ENCODE measurements at places on chromosomes 5 and 9. TPM values are rescaled to one million over a fixed set of nuclear protein-coding genes. Genes with fewer than 3 reads are reported as not detected.

Gene CAMK4
- 0.36 TPM for total RNA-seq

Gene QRFP
- not detected for total RNA-seq

Gene RNF180
- 12.9 TPM for total RNA-seq

Gene WHRN
- total RNA-seq, result 0.80 TPM

Gene PITX1
- total RNA-seq, result not detected

Gene GCNT4
- 0.27 TPM for total RNA-seq

Gene ZNF618
- 1.9 TPM for total RNA-seq

Gene ARID3C
- total RNA-seq, result not detected

Gene SIT1
- total RNA-seq, result not detected

- H3K27me3 ChIP-seq, result no peaks in the 10 kb centered on the region
- no peaks in the 10 kb centered on the region for H3K36me3 ChIP-seq
- no peak overlapping the region for H3K27ac ChIP-seq
- no peak for DNase-seq
- H3K4me1 ChIP-seq, result peaks cover 31% of the 10 kb centered on the region
These were observed 263.7 kb downstream of the SEMA5A start for GRCh38 chr5:9282211-9282610.

- peaks cover 81% of the 10 kb centered on the region for H3K27me3 ChIP-seq
- no peak overlapping the region for H3K4me3 ChIP-seq
- no peak for DNase-seq
- H3K36me3 ChIP-seq, result no peaks in the 10 kb centered on the region
- no peaks in the 10 kb centered on the region for H3K4me1 ChIP-seq
These were observed 52.6 kb upstream of the TCERG1 start for GRCh38 chr5:146394486-146394885.

- H3K4me1 ChIP-seq, result no peaks in the 10 kb centered on the region
- no peak overlapping the region for H3K4me3 ChIP-seq
- no peak overlapping the region for H3K27ac ChIP-seq
- H3K27me3 ChIP-seq, result no peaks in the 10 kb centered on the region
These were observed 54.1 kb downstream of the DAPK1 start for GRCh38 chr9:87551772-87552217.

DNA sequence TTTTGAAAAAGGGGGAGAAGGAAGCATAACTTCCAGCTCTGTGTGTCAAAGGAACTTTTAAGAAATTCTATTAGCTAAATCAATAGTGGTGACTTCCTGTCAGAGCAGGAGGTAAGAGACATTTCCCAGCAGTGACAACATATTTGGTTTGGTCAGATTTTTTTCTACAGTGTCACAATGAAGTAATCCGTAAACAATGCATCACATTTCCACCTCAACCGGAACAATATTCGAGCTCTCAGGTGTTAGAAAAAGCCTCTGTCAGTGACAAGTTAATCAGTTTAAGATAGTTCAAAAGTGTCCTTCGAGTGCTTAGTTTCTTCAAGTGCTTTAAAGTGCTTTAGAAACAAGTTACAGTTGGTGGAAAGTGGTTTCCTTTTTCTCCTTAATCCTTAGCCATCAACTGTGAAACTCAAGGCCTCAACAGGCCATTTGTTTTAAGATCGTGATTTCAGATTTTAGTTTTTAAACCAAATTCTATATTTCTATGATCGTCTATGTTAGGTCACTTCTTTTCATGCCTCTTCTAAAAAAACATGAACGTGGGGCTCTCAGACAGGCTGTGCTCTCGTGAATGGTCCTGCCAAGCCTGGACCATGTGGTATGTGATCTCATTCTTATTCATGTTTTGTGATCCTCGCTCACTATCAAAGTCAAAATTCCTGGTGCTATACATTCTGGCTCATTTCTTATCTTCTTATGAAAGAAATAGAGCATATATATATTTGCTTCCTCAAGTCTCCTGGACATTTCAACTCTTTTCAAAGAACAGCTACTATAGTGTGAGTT is 181.9 kb upstream of the HMHB1 start:
- no peak overlapping the region for H3K4me3 ChIP-seq
- no peak overlapping the region for H3K27ac ChIP-seq
- DNase-seq, result no peak

DNA sequence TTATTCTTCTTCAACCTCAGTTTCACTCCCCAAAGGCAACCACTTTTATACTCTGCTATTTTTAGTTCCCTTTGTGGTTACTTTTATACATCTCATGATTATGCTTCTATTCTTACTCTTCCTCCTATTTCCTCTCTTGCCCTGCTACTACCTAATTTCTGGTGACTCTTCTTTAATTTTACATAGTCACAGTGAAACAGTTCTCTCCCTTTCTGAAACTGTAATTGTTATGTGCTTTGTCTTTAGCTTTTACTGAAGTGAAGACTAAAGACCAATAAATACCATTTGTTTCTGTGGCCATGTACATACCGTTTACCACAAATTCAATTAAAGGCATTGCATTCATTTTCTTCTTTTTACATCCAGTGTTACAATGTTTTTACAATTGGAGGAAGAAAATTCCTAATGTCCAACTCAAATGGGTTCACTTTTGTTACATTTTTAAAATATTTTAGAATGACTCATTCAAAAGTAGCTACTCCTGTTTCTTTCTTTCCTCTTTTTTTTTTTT is 410.6 kb downstream of the PSAT1 start:
- no peak overlapping the region for H3K27ac ChIP-seq
- no peak overlapping the region for H3K4me3 ChIP-seq

- no peak for DNase-seq
- H3K4me1 ChIP-seq, result no peaks in the 10 kb centered on the region
- H3K36me3 ChIP-seq, result no peaks in the 10 kb centered on the region
These were observed 122.9 kb upstream of the ZNF366 start for GRCh38 chr5:72630081-72630480.

DNA sequence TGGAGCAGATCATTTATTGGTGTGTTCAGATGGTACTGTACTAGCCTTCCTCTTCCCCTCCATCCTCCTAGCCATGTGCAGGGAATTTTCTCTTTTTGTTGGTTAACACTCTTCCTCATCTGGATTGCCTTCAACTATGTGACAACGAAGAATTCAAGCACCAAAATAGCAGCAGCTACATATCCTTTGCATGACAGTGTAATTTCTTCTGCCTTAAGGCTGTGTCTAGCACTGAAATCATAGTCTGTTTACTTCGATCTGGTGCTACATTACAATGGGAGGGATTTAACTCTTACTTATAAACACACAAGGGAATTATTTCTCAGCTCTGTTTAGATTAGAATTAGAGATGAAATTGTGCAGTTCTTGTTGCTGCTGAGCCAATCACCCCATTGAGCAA is 260.4 kb downstream of the ARL15 start:
- no peaks in the 10 kb centered on the region for H3K27me3 ChIP-seq
- no peaks in the 10 kb centered on the region for H3K36me3 ChIP-seq
- H3K27ac ChIP-seq, result peak overlapping the region; percentile 68
- H3K4me3 ChIP-seq, result peak overlapping the region; percentile 22

GRCh38 chr5:32538031-32538547 is 47.3 kb upstream of the SUB1 start:
- H3K36me3 ChIP-seq, result no peaks in the 10 kb centered on the region
- no peaks in the 10 kb centered on the region for H3K4me1 ChIP-seq
- peak; percentile 62 for DNase-seq

DNA sequence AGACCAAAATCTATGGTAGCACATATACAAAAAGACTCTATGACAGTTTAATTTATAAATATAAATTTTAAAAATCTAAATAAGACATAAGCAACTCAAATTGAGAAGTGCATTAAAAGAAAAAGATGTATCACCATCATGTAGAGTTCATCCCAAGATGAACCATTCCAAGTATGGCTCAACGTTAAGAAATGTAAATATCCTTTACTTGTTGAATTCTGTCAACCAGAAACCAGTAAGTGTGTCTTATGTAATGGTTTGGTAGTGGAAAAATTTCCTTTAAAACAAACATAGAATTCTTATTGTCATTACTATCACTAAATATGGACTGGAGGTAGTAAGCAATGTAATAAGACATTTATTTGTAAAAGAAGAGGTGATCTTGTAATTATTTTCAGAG is 87.3 kb downstream of the YIPF5 start:
- no peak for DNase-seq
- H3K4me3 ChIP-seq, result no peak overlapping the region
- H3K27ac ChIP-seq, result no peak overlapping the region
- no peaks in the 10 kb centered on the region for H3K27me3 ChIP-seq

GRCh38 chr9:84294241-84294950 is 46.2 kb downstream of the SLC28A3 start:
- no peak for DNase-seq
- no peak overlapping the region for H3K4me3 ChIP-seq
- H3K4me1 ChIP-seq, result no peaks in the 10 kb centered on the region
- no peaks in the 10 kb centered on the region for H3K36me3 ChIP-seq

DNA sequence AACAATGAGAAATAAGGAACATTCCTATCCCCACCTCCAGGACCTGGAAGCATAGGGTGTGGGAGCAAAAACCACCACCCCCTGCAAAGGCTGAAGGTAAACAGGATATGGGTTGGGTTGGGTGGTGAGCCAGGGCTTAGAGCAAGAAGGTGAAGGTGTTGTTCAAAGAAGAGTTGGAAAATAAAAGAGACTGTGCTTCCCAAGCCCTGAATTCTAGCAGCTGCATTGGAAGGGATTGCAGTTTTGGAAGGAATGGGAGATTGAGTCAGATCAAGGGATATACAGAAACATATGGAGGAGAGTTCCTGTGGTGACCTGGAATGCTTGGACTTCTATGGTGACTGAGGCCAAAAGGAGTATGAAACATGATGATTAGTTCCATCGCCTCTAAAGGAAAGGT is 24.7 kb upstream of the MTAP start:
- peaks cover 39% of the 10 kb centered on the region for H3K27me3 ChIP-seq
- no peak for DNase-seq
- H3K4me1 ChIP-seq, result no peaks in the 10 kb centered on the region
- H3K27ac ChIP-seq, result no peak overlapping the region
- H3K4me3 ChIP-seq, result no peak overlapping the region
- no peaks in the 10 kb centered on the region for H3K36me3 ChIP-seq

GRCh38 chr5:170503990-170504596 is at the start of gene KCNIP1:
TSS of gene KCNIP1 (plus strand) at chr5:170504020.
- no peak for DNase-seq
- H3K4me3 ChIP-seq, result peak within 1 kb of the TSS; percentile 60
- no peaks in the 10 kb centered on the region for H3K36me3 ChIP-seq
- H3K27ac ChIP-seq, result no peak within 1 kb of the TSS

GRCh38 chr9:82354279-82354659 is 365.7 kb downstream of the SPATA31D1 start:
- H3K27ac ChIP-seq, result no peak overlapping the region
- H3K4me1 ChIP-seq, result no peaks in the 10 kb centered on the region
- H3K36me3 ChIP-seq, result no peaks in the 10 kb centered on the region
- no peak overlapping the region for H3K4me3 ChIP-seq
- H3K27me3 ChIP-seq, result peaks cover 3% of the 10 kb centered on the region

GRCh38 chr5:131096774-131097710 is 68.0 kb downstream of the HINT1 start:
- no peaks in the 10 kb centered on the region for H3K4me1 ChIP-seq
- H3K36me3 ChIP-seq, result no peaks in the 10 kb centered on the region

DNA sequence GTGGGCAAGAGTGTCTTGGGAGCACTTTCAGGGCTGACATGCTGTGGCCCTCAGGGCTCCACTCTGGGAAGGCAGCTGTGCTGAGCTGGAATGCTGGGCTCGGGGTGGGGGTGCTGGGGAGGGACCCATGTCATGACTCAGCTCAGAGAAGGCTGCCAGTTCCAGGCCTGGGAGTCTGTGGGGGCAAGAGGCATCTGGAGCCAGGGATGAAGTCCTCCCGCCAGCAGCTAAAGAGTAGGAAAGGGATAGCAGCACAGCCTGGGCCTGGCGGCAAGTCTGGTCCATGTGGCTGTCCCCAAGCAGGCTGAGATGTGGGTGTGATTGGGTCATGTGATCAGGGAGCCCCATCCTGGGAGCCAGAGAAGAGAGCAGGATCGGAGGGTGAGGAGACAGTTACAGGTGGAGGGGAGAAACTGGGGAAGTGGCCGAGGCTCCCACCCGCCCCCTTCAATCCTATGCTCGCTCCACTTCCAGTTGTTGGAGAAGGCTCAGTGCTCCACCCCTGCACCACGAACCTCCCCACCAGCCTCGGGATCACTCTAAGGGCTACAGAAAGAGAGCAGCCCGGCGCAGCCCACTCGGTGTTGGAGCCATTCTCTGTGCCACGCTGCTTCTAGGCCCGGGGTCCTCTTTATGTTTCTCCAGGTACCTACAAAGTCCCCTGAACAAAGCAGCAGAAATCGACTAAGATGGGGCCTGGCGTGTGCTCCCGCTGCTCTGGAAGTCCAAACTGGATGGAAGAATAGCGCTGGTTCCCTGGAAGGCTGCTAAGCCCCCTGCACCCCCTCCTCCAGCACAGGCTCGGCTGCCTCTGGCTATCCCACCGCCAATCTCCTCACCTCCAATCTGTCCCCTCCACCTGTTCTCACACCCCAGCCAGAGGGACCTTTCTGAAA is 12.0 kb downstream of the PDGFRB start:
- H3K27me3 ChIP-seq, result no peaks in the 10 kb centered on the region
- peak; percentile 84 for DNase-seq
- H3K4me1 ChIP-seq, result peaks cover 91% of the 10 kb centered on the region
- peak overlapping the region; percentile 69 for H3K4me3 ChIP-seq
- H3K27ac ChIP-seq, result peak overlapping the region; percentile 89
- H3K36me3 ChIP-seq, result no peaks in the 10 kb centered on the region

- peaks cover 15% of the 10 kb centered on the region for H3K4me1 ChIP-seq
- DNase-seq, result no peak
- H3K27ac ChIP-seq, result no peak overlapping the region
- peaks cover 4% of the 10 kb centered on the region for H3K36me3 ChIP-seq
These were observed 8.6 kb downstream of the ECSCR start for GRCh38 chr5:139453683-139454567.

GRCh38 chr5:76475936-76476335 is 72.9 kb downstream of the IQGAP2 start:
- no peak for DNase-seq
- H3K4me3 ChIP-seq, result no peak overlapping the region

DNA sequence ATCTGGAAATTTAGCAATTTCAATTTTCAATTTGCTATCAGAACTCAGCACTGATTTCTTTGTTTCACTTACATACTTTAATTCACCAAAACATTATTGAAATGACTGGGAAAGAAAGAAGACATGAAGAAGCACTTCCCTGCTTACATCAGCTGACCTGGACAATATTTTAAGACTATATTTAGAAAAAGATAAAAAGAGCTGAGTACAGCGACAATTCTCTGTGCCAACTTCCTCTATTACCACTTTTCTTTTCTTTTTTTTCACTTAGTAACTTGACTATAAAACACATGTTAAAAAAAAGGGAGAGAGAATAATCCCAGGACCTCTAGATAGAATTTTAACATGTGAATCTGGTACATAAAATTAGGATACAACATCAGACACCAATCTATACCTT is 35.6 kb downstream of the MEF2C start:
- H3K27me3 ChIP-seq, result no peaks in the 10 kb centered on the region
- DNase-seq, result no peak
- peak overlapping the region; percentile 59 for H3K27ac ChIP-seq
- H3K4me1 ChIP-seq, result peaks cover 51% of the 10 kb centered on the region
- H3K4me3 ChIP-seq, result peak overlapping the region; percentile 24

DNA sequence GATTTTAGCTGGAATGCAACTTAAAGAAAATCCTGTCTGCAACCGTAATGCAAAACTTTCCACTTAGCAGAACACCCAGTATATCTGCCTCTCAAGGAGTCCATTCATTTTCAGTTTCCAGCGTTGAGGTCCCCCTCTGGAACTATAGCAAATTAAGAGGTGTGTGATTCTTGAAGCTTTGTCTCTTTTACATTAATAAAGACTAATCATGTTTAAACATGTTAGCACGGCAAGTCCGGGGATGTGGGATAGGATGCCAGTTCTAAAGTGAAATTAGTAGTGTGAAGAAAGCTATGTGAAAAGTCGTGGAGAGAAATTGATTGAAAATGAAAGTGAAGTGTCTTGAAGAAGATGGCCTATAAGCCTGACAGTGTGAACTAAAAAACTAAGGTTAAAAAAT is 429.1 kb downstream of the NR2F1-AS1 start:
- H3K27me3 ChIP-seq, result no peaks in the 10 kb centered on the region
- no peak overlapping the region for H3K27ac ChIP-seq
- no peak overlapping the region for H3K4me3 ChIP-seq
- no peak for DNase-seq
- no peaks in the 10 kb centered on the region for H3K4me1 ChIP-seq
